Cerebellum (tissue), 4 donors: ENCODE measurements at places on chromosomes 16 and 17.

GRCh38 chr17:17120294-17120693 is 78.0 kb downstream of the MPRIP start:
- DNase-seq, result no peak

DNA sequence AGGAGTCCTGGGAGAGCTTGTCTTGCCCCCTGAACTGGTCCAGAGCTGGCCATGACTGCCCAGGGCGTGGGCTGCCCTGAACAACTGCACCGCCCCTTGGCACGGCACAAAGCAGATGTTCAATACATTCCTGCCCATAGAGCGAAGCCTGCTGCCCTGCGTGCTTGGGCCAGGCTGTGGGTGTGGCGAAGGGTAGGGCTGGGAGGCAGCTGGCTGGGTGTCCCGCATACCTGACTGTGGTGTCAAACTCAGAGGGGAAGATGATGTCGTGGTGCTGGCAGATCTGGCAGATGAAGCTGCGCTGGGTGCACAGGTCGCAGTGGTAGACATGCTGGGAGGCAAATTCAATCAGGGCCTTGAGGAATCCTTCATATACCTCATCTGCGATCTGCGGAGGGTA is 124.2 kb upstream of the SMURF2 start:
- no peak for DNase-seq

- DNase-seq, result no peak
Observed at GRCh38 chr17:68101987-68102314, 66.4 kb downstream of the KPNA2 start.

GRCh38 chr16:48617711-48618148 is 7.8 kb upstream of the N4BP1 start:
- DNase-seq, result peak; percentile 79

DNA sequence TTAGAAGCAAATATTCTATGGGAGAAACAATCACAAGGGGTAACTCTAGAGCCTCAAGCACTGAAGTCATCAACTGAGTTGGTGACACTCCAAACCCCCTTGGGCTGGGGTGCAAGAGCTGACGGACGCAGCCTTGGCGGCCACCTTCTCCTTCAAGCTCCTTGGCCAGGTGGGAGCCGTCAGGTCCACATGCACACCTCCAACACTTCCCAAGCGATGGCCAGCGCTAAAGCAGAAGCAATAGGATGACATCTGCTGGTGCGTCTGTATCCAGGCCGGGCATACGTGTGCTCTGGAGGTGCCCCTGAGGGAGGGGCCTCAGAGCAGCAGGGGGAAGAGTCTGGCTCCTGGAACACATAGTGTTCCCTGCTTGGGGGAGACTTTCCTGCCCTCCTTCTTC is 12.2 kb upstream of the FOXJ1 start:
- no peak for DNase-seq

GRCh38 chr16:4839942-4840341 is 7.1 kb downstream of the GLYR1 start:
- no peak for DNase-seq

- no peak for DNase-seq
Observed at GRCh38 chr17:55705847-55706246, 16.8 kb downstream of the TMEM100 start.

DNA sequence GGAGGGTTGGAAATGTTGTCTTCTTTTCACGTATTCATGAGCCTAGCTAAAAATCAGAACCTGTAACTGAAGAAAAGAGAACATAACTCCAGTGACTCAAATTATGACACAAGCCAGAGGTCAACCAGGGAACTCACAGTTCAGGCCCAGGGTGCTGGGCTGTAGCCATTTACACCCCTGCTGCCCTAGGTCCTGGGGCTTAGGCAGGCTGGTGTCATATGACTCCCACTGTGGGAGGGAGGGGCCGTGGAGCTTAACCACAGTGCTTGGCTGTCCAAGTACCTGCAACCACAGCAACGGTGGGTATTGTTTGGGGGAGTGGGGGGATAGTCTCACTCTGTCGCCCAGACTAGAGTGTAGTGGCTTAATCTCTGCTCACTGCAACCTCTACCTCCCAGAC is 71.1 kb upstream of the AMZ2 start:
- no peak for DNase-seq

DNA sequence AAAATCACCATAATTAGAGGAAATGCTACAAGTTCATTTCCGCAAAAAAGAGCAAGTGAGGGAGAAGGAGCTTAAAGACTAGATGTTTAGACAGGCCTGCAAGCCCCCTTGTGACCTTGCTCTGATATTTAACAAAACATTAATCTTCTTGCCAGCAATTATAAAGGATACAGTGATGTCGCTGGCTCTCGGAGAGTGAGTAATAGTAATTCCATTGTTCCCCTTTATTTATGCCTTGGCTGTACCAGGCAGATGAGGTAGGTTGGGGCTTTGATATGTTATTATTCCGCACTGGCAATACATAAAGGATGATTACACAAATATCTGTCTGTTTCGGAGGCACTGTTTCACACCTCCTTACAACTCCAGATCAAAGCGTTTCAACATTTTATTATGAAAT is 204.8 kb upstream of the SALL1 start:
- DNase-seq, result no peak

DNA sequence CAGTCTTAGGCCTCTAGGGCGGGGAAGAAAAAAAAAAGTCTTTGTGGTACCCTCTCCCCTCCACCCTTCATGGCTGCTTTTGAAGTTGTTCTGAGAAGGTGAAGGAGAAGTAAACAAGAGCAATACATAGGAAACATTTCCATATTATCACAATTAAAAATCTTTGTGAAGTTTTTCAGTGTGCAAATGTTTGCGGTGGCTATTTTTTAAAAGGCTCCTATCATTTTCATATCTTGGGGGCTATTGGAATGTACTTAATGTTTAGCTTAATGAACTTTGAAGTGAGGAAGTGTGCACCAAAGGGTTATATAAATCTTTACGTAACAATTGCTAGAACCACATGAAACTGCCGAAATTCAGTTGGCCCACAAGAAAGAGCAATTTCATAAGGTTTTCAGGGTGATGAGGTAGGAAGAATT is 7.6 kb downstream of the NOL11 start:
- no peak for DNase-seq

GRCh38 chr17:71926746-71927398 is 193.9 kb upstream of the SOX9 start:
- no peak for DNase-seq

DNA sequence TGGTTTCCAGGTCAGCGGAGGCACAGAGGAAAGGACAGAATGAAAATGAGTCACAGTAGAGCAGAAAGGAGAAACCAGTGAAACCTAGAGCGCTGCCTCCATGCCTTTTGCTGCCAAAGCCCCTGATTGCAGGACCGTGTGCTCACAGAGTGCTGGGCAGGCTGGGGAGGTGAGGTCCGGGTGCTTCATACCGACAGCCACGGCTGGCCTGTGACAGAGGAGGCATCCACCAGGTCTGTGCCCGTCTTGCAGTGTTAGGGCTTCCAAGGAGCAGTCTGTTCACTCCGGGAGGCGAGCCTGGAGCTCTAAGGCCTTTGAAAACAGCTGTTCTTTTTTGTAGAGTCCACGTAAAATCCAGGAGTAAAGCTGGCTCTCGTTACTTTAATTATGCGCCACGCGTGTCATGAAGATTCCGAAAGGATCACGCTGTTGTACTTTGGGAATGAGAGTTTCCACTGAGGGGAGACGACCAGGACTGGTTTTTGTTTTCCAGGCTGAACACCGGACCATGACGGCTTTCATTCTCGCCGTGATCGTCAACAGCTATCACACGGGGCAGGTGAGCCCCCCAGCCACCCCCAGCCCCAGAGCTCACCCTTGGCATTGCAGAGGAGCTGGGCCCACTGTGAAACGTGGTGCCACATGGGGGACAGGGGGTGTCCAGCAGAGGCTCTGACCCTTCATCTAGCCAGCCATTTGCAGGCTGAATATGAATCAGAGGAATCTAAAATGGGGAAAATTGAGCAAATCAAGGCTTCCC is 108.5 kb upstream of the CHMP6 start:
- DNase-seq, result no peak

DNA sequence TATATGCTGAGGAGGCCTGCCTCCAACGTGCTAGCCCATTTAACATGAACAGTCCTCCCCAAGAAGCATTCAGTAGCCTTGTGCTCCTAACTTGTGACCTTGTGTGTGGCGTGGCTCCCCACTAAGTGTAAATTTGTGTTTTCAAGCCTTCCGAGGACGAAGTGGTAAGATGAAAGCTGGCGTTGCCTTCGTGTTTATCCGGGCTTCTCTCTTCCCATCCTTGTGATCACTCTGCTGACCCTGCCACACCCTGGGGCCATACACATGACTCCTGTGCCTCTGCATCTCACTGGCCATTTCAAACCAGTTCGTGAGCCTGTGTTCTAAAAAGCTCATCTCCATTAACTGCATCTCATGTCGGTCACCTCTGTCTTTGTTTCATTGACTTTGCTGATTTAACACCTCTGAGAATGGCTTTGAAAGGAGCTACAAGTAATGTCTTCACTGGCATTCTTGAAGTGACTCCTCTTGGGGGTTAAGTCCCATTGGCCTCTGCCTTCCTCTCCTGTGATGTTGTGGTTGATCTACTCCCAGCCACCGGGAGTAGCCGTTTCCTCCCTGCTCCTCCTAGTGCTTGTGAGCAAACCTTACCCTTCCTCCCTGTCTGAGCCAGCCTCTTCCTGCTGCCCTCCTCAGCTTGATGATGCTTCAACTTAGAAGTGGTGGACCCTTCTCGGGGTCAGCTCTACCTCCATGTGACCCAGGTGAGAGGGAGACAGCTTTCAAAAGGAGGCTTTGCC is 27.4 kb upstream of the NAGLU start:
- DNase-seq, result no peak

- no peak for DNase-seq
Observed at GRCh38 chr16:71311553-71312158, 22.5 kb upstream of the CMTR2 start.

- DNase-seq, result no peak
Observed at GRCh38 chr17:48215583-48216139, 108.1 kb downstream of the SNX11 start.

GRCh38 chr17:28053044-28053670 is 10.7 kb downstream of the NLK start:
- no peak for DNase-seq

DNA sequence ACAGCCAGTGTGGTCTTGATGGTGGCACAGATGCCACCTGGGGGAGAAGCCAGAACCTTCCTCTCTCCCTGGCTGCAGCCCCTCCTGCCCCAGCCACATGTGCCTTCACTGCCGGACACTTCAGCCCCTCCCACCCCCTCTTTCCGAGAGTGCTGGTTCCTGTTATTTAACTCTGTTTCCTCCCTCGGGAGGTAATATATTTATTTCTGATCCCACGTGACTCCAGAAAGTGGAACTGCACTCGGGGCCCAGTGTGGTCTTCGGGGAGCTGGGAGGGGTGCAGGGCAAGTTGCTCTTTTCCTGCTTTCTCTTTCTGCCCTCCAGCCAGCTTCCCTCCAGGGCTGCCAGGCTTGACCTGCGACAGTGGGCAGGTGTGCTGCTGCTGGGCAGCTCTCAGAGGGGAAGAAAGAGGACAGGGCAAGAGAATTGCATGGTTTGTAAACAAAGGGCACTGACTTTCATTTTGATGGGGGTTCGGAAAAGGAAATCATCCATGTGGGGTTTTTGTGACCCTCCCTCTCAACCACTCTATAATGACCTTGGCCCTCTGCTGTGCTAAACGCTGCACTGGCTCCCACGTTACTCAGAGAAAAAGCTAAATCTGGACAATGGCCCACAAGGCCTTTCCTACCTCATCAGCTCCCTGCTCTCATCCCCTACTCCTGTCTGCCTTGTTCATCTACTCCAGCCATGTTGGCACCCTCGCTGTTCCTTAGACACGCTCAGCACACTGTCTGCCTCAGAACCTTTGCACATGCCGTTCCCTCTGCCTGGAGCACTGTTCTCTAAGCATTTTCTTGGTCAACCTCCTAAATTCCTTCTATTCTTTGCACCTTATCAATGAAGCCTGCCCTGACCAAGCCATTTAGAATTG is 8.2 kb upstream of the CIITA start:
- no peak for DNase-seq

- DNase-seq, result no peak
Observed at GRCh38 chr17:74080656-74081582, 122.6 kb upstream of the RPL38 start.

GRCh38 chr16:9844361-9844760 is 337.9 kb downstream of the GRIN2A start:
- DNase-seq, result no peak

GRCh38 chr17:76866774-76867577 is 1.2 kb upstream of the MGAT5B start:
- no peak for DNase-seq

DNA sequence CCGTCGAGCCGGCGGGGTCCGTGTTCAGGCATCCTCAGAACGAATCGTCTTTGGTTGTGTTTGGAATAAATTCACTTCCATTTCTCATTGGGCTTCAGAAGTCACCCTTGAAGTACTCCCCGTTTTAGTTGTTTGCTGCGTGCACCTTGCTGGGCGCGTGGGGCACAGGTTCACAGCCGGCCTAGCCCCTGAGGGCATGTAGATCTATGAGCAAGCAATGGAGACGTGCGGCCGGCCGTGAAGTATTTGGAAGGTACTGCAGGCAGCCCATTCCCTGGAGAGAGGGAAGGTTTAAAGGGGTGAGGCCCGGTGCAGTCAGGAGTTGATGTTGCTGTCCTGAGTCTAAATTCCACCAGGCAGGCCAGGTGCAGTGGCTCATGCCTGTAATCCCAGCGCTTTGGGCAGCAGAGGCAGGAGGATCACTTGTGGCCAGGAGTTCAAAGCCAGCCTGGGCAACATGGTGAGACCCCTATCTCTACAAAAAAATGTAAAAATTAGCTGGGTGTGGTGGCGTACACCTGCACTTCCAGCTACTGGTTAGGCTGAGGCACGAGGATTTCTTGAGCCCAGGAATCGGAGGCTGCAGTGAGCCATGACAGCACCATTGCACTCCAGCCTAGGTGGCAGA is 714 bp downstream of the ACSF3 start:
- no peak for DNase-seq

- DNase-seq, result no peak
Observed at GRCh38 chr17:39640591-39641031, 3.7 kb downstream of the STARD3 start.
